ENCODE measurements at places on chromosomes 16 and 17. TPM values are rescaled to one million over a fixed set of nuclear protein-coding genes. Genes with fewer than 3 reads are reported as not detected.

ZNF287 gene
- total RNA-seq = 14.3 TPM

SLX1B gene
- total RNA-seq = 51.2 TPM

RNU2-1 gene
- total RNA-seq = 5,480 TPM

C17orf113 gene
- 3.1 TPM for total RNA-seq

FBXW10B gene
- 0.20 TPM for total RNA-seq

DNA sequence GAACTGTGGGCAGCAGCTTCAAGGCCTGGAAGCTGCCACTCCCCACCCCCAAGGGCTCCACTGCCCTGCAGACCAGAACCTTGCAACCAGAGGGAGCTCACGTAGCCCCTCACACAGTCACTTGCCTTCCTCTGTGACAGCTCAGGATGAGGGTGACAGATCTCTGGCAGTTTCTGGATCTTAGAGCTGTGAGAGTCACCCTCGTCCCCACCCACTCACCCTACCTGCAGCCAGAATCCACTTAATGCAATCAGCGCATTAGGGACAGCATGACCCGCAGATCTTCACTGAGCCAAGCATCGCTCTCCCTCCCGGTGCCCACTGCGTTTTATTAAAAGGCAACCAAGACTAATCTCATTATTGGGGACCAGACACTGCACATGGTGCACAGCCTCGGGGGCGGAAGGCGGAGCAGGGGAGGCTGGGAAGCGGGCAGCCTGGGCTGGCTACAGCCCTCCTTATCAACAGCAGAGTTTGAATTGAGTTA lies 3.5 kb downstream of the CYB561 start:
- peaks cover 27% of the 10 kb centered on the region for H3K4me1 ChIP-seq
- DNase-seq = no peak
- H3K27ac ChIP-seq = no peak overlapping the region
- no peak overlapping the region for H3K4me3 ChIP-seq

- H3K4me1 ChIP-seq = no peaks in the 10 kb centered on the region
- H3K27ac ChIP-seq = no peak overlapping the region
- H3K36me3 ChIP-seq = no peaks in the 10 kb centered on the region
- DNase-seq = no peak
- no peak overlapping the region for H3K4me3 ChIP-seq
Observed at GRCh38 chr16:54207837-54208236, 78.8 kb downstream of the IRX3 start.

DNA sequence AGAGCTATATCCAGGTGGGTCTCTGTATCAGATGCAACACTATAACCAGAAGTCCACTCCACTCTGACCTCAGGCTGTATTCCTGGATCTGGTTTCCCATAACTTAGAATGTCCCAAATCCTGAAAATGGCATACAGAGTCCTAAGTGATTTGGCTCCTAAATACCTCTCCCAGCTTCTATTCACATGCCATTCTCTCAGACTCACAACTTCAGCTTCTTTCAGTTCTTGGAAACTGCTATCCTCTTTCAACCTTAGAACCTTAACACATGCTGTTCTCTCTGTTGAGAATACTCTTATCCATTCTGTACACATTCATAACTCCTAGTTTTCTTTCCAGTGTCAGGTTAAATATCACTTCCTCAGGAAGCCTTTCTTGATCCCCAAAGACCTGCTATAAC lies 132.0 kb downstream of the BRIP1 start:
- H3K4me1 ChIP-seq = no peaks in the 10 kb centered on the region
- no peaks in the 10 kb centered on the region for H3K27me3 ChIP-seq
- no peak for DNase-seq
- no peaks in the 10 kb centered on the region for H3K36me3 ChIP-seq

DNA sequence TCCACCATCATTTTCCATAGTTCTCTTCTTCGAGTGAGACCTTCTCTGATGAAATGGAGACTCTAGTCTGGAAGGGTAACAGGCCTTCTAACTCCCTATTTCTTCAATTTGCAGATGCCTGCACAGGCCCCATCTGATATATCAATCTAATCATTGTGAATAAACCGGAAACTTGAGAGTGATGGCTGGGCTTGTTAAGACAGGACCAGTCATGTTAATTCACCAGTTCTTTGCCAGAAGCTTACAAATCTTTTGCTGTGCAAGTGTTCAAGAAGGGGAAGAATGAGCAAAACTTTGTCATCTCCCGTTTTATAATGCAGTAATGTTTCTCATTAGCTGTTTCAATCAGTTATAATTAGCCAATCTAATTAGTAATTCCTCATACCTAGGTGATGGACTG lies 1561.3 kb upstream of the GOT2 start:
- H3K27ac ChIP-seq = no peak overlapping the region
- H3K36me3 ChIP-seq = no peaks in the 10 kb centered on the region
- H3K27me3 ChIP-seq = no peaks in the 10 kb centered on the region
- DNase-seq = no peak

DNA sequence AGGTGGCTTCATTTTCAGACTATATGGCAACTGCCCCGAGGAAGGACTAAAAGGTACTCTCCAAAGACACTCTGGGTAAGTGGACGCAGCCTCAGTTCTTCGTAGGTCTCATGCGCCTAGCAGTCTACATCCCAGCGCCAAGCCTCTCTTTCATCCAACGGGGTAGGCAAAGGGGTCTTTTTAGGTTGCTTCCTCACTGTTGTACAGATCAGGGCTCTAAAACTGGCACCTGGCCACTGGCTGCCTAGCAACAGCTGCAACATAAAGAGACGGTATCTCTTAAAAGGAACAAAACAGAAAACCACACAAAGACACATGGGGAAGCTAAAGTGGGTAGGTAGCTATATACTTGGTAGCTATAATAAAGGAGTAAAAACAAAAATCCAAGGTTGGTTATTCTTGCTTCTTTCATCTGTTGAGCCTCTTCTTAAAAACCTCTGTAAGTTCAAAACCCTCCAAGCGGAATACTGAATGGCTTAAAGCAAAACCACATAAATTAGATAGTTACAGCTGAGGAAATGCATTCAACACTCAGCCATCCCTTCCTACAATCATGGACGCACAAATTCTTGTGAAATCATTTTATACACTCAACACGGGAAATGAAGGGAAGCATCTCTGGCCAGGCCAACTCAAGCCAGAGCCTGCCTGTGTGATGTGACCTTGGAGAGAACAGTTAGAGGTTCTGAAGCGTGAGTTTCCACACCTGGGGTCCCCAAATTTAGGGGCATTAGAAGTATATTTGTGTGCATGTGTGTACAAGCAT lies 22.7 kb downstream of the CYTH1 start:
- peak overlapping the region; percentile 94 for H3K27ac ChIP-seq
- no peaks in the 10 kb centered on the region for H3K27me3 ChIP-seq
- H3K36me3 ChIP-seq = peaks cover 17% of the 10 kb centered on the region
- no peak for DNase-seq
- peaks cover 81% of the 10 kb centered on the region for H3K4me1 ChIP-seq

DNA sequence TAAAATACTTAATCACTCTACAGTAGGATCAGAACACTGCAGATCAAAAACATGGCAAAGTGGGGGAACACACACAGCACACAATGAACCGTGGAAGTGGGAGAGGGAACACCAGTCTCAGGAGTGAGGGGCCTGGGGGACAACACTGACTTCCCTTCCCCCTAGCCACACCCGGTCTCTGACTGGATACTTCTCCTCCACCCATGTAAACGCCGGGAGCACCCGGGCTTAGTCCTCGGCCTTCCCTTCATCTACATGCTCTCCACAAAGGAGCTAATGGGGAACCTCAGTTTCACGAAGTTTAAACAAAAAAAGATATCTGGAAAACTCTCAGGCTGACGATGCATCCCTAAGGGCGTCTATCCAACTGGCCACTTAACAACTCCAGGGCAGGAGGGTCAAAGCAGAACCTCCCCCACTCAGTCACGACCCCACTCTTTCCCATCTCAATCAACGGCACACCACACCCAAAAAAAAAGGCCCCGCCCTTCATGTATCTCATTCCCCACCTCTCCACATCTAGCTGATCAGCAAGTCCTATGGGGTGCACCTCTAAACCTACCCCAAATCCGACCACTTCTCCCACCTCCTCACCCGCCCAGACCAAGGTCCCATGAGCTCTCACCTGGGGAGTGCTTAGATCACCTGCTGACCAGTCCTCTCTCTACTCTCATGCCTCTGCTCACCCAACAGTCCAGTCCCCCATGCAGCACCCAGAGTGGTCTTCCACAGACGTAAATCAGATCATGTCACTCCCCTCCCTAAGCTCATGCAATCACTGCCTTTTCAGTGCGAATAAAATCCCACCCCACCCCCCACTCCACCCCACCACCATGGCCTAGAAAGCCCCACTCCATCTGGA lies 7.4 kb downstream of the ZDHHC7 start:
- H3K27me3 ChIP-seq = no peaks in the 10 kb centered on the region
- H3K36me3 ChIP-seq = peaks cover 25% of the 10 kb centered on the region
- DNase-seq = no peak
- no peak overlapping the region for H3K4me3 ChIP-seq
- H3K4me1 ChIP-seq = peaks cover 57% of the 10 kb centered on the region

- H3K27ac ChIP-seq = no peak overlapping the region
- DNase-seq = no peak
- H3K4me1 ChIP-seq = peaks cover 3% of the 10 kb centered on the region
- no peaks in the 10 kb centered on the region for H3K36me3 ChIP-seq
Observed at GRCh38 chr17:57779706-57780105, 34.6 kb upstream of the CCDC182 start.

GRCh38 chr16:9417898-9418297 lies 326.5 kb downstream of the HAPSTR1 start:
- H3K27me3 ChIP-seq = peaks cover 4% of the 10 kb centered on the region
- H3K4me1 ChIP-seq = no peaks in the 10 kb centered on the region
- no peaks in the 10 kb centered on the region for H3K36me3 ChIP-seq
- no peak for DNase-seq
